CD4-positive, alpha-beta T cell treated with Interleukin-2 at 100 ng/mL for 4 hours (primary cell): ENCODE measurements at places on chromosomes 11 and 22.

DNA sequence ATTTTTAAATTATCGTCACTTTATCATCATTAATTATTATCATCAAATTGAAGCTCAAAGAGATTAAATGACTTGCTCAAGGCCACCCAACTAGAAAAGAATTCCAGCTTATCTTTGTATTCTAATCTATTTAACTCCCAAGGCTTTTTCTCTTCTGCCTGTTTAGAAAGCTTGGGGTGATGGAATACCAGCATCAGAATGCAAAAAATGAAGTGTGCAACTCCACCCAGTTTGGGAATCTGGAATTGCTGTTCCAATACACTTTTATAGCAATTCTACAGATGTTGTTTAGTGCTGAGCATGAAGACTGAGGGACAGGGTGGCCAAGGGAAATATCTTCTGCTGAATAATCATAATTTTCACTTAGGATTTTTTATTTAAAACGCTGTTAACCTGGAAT is 97.2 kb upstream of the FIBIN start:
- no peak for DNase-seq

DNA sequence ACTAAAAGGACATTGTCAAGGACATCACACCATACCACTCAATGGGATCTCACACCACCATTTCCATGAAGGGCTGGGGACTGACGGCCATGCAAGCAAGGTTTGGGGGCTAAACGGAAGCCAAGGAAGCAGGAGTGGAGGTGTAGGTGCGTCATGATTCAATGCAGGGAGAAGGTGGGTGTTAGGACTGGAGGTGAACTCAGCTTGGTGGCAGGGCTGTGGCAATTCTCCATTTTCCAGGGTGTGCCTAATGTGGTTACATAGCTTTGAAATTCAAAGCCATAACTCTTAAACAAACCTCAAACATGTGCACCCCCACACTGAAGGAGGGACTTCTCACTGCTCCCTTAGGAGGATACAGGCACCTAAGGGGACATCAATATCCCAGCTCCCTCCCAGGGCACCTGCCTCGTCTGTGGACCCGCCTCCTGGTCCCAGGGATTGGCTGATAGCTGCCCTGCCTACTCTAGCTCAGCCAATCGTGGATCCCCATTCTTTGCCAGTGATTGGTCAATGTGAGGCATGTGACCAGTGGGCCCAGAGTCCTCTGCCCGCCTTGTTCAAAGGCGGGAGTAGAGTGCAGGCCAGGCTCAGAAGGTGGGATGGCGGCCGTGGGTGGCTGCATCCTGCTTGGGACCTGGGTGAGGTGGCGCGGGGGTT is 64.6 kb downstream of the CTTN start:
- DNase-seq, result no peak

DNA sequence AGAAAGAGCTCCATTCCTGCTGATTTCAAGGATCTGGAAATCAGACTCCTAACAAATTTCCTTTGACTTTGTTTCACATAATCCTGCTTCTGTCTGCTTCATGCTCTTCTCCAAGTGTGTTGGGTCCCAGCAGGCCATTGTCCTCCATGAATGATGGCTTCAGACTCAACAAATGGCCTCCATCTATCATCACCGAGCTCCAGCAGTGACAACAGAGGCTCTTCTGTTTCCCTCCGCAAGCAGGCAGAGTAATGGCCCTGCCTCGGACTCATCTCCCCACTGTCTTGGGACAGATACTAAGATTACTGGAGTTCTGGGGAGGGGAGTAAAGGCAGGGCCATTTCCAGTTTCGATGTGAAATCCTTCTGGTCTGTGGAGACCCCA is 127.3 kb downstream of the TENM4 start:
- no peak for DNase-seq

DNA sequence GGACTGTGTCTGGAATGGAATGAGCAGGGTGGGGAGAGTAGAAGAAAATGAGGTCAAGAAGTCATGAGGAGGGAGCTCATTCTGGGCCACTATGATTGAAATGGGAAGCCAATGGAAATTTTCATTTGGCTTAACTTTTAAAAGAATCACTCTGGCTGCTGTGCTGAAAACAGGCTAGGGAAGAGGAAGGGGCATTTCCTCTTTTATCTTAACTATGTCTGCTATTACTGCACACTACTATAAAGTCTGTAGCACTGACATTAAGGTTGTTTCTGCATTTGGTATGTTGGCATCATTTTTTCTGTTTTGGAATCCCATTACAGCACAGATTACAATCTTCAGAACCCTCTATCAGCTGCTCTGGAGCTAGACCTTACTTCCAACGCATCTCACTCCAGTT is 8.2 kb downstream of the PATL1 start:
- DNase-seq, result no peak

DNA sequence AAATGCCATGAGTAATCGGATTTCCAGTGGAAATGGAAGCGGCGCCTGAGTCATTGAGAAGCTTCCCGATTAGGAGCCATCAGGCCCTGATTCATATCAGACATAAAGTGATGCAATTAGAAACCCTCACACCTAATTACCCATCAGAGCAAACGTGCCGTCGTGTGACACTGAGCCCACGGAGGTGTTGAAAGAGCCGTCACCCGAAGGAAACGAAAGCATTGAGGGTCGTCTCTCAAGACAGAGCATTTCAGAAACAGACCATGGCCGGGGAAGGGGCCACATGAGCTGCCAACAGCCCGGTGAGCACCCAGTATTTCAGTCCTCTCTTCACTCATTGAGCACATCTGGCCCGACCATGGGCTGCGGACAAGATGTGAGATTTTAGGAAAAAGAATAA is 829.3 kb downstream of the TBC1D22A start:
- no peak for DNase-seq

DNA sequence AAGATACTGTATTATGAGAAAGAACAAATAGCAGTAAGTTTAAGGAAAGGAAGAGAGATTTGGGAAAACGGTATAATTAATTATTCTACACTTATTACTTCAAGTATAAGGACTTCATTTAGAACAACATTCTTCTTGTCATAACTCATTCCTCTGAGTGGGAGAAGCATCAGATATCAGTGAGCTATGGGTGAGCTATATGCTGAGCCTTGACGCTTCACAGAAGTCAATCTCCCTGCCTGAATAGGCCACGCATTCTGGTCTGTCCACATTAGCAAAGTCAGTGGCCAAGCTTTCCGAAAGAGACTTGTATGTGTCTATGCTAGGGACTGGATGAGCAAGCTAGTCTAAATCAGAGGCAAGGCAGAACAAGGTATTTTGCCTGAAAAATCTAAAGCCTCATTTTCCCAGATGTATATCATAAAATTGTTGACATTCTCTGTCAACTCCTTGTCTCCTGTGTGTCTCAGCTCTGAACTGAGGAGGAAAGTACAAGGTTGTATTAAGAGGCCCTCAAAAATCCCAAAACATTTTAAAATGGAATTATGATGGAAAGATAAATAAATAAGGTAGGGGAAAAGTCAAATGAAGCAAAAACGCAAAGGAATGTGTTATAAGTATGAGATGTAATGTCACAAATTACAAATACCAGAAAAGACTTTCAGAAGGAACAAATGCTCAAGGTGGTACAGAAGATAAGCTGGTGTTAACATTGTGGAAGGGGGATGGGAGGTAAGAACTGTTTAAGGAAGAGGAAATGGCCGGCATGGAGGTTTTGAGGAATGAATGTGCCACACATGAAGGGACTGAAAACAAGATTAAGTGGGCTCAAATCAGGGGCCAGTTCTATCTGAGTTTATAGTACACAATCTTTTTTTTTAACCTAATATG is 1.4 kb downstream of the OR52N2 start:
- no peak for DNase-seq

DNA sequence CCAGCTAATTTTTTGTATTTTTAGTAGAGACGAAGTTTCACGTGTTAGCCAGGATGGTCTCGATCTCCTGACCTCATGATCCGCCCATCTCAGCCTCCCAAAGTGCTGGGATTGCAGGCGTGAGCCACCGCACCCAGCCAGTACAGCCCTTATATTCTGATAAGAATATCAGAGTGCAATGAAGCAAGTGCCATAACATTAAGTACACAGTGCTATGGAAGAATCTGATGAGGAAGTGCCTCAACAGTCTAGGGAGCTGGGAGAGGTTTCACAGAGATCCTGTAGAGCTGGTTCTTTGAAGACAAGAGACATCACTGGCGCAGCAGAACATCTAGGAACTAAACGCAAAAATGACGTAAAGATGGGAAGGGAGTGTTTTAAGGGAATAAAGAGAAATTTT is 2.1 kb downstream of the RTCB start:
- no peak for DNase-seq

DNA sequence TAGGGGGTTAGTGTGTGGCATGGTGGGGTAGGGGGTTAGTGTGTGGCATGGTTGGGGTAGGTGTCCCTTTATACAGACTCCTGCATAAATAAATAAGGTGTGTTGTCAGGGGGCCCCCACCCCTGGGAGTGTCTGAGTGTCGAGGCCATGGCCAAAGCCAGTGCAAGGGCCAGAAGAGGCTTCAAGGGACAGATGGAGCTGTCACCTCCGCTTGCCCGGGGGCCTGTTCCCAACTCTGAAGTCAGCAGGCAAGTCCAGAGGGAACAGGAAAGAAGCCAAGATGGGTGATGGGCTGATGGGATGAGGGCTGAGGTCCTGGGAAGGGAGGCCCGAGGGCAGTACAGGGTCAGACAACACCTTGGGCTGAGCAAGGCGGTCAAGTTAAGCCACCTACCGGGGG is 997.8 kb downstream of the BRD1 start:
- DNase-seq, result no peak

DNA sequence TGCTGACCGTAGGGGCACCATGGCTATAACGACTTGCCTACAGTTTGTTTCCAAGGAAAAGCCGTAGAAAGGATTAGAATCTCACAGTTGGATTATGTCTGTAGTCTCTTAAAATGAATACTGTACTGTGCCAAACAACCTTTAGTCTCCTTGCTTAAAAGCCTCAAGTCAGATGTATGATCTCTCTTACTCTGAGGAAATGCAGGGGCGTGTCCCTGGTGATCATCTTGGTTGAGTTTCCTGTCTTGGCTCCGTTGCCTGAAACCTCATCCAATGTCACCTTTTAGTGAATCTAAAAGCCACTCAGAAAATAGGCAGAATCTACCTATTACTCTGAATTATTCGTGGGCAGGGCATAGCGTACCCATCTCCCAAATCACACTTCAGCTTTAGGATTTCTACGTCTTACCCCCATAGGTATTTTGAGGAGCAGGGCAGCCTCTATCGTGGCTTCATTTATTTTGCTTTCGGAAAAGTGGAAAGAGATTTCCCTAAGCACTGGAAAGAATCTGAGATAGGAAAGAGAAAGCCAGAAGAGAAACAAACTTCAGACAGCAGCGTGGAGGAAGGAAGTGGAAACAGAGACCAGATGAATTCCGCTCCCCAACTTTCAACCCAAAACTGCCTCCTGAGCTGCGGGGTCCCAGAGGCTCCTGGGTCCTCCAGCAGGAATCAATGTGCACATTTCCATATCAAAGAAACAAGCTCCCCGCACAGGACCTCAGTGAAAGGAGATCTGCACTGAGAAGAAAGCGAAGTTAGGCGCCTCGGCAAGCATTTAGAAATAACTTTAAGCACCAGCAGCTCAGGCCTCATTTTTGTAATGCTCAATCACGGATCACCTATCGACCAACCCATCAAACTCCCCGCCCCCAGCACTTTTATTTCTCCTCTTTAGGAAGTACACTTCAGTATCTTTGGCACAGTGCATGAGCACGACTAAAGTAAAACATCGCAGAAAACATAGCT is 245.8 kb downstream of the ETS1 start:
- peak; percentile 87 for DNase-seq

DNA sequence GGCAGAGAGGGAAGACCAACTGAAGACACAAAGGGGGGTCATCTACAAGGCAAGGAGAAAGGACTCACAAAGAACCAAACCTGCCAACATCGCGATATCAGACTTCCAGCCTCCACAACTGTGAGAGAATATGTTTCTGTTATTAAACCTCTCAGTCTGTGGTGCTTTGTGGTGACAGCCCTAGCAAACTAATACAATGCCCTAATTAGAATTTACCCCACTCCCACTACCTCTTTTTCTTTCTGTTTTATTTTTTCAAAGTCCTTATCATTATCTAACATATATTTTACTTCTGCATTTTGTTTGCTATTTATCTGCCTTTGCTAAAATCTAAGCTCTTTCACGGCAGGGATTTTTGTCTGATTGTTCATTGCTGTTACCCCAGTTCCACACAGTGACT is 2.5 kb upstream of the OR52D1 start:
- no peak for DNase-seq

DNA sequence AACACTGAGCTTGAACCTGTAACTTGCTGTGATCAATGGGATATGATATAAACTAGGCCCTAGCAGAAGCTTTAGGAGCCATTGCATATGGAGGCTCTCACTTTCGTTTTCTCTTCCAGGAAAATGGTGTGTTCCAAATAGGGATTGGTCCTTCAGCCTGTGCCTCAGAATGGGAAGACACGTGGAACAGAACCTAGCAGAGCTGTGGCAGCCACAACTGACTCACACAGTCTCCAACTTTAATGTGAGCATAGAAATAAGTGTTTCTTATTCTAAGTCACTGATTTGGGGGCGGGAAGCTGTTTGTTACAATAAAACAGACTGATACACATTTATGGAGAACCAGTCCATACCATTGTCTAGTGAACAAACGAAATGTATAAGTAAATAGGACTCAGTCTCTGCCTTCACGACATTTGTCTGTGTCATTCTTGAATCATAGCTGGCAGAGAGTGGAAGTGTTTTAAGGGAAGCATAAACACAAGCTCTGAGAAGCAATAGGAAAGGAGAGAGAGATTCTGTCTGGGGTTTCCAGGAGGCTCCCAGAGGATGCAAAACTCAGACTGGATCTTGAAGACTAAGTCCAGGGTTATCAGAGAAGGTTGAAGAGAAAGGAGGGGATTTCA is 97.3 kb downstream of the GALNT18 start:
- no peak for DNase-seq

- DNase-seq, result no peak
Measured at GRCh38 chr11:122424636-122425035, 230.9 kb upstream of the UBASH3B start.

DNA sequence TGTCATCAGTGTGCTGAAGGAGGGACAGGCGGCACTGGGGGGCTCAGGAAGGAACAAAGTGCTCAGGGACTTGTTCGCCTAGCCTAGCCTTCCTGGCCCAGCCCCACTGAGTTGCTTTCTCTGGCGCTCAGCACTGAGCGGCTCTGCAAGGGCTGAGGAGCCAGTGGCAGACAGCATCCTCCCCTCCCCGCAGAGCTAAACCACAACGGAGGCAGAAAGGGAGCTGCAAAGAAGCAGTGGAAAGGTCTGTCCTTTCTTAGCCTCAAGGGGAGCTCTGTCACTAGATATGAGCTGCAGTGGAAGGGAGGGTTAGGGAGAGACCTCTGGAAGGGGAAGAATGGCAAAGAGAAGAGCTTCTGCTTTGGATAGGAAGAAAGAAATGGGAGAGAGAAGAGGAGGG is 89.7 kb upstream of the PHOX2A start:
- no peak for DNase-seq

GRCh38 chr11:114216796-114217180 is 79.4 kb upstream of the NNMT start:
- DNase-seq, result peak; percentile 6
